Activated effector memory CD4-positive, alpha-beta T cell treated with anti-CD3 and anti-CD28 coated beads, Interleukin-2, amount 50 U/mL, for 16 hours (primary cell): ENCODE measurements at places on chromosomes 3 and 15.
A peak's percentile ranks its signal among the peaks of the same experiment; 100 is the strongest.

DNA sequence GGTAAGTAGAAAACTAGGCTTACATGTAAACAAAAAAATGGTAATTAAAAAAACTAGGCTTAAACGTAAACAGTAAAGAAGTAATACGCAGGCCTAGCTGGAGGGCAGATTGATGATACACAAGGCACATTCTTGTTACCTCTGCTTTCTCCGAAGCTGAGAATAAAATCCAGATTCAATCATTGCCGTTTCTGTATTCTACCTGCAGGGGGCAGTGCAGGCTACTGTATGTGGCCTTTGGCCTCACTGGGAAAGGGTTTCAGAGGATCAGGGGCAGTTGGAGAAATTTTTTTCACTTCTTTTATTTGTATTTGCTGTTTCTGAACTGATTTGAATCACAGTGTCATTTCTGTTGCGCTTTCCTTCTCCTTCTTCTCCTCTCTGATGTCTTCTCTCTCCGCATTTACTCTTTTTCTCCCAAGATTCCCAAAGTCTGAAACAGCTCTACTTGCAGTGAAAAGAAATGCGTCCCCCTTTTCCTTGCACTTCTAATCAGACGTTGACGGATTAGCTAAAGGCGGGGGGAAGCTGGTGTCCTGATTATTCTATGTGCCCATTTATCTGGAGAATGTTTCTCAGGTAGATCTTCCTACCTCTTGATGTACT, 67.1 kb upstream of the MCTP2 start:
- DNase-seq = peak; percentile 74

- no peak for DNase-seq
Observed at GRCh38 chr3:26590919-26591484, 31.6 kb upstream of the LRRC3B start.

DNA sequence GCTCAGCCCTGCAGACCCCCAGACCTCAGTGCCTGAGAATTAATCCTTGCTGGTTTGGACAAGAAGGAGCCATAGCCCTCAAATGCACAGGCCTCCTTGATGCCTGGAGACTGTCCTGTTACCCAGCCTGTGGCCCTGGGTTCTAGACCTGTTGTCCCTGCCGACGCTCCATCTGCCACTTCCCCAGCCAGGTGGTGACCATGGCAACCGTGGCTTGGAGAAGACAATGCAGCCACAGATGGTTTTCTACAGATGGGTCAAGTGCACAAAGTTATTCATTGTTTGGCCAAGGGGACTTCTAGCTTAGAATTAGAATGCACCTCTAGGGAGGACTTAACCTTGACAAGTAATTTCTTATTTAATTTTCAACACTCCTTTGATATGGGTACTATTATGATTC, 297.1 kb downstream of the UACA start:
- DNase-seq = peak; percentile 28

- no peak for DNase-seq
Observed at GRCh38 chr3:16067837-16068471, 106.5 kb upstream of the GALNT15 start.

- peak; percentile 39 for DNase-seq
Observed at GRCh38 chr3:194265505-194265892, 85.6 kb downstream of the CPN2 start.

DNA sequence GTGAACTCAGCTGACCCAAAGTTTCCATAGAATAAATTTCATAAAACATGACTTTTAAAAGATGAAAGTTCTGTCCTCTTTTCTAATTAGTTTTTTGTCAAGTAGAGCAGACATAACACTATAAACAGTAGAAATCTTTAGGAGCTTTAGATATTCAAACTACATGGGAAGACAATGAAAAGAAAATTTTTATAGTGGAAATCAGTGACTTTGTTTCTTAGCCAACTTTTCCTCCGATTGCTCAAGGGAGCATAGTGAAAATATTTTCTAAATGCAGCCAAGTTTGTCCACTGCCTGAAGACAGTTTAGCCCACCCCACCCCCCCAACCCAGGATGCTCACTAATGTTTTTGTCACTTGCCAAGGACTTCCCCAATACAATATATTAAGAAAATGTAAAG, 114.9 kb downstream of the PLD1 start:
- DNase-seq = no peak

DNA sequence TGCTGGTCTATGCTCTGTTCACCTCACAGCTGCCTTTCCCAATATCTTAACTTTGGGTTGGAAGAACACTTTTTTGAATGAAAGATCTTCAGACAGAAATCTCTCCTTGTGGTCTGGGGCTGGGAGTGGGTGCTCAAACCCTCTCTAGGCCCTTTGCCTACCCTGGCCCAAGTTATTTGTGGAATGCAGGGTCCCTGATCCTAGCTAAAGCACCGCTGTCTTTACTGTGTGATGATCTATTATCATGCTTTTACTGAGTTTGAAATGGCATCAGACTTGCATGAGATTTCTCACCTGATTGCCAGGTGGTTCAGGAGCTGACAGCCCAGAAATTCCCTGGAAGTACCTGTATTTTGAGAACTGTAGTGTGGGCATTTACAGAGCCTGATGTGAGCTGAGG, 412.7 kb upstream of the ONECUT1 start:
- no peak for DNase-seq

DNA sequence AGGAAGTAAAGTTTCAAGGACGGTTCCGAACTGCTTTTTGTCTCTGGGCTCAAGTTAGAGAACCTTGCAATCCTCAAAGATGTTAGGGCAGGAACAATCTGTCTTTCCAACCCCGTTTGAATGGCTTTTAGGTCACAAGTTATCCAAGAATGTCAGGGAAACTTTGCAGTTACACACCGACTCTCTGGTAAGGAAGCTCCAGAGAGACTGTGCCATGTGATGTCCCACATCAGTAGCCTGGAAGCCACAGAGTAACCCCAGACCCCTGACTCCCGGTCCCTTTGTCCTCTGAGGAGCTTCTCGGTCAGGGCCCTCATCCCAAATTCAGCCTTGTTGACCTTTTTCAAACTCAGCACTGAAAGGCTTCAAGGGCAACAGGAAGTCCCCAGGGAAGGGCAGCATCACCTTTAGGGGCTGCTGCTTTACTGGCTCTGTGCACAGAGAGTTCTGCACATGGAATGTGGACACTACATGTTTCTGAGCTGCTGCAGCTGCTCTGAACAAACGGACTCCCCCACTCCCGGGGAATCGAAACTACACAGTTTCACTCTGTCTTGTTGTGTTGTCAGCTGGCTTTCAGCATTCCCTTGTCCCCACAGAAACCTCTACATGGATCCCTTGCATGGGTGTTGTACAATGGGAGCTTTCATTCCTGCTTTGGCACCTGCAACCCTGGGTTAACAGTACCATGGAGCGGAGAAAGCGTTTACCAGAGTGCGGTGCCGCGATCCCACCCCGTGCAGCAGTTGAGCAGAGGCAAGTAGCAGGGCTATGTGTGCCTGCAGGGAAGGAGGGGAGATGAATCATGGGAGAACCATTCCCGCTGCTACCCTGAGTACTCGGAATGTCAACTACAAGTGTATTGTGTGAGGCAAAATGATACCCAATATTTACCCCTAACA, 408.2 kb upstream of the THBS1 start:
- DNase-seq = no peak

- DNase-seq = peak; percentile 61
Observed at GRCh38 chr15:78640527-78641101, 396 bp downstream of the CHRNB4 start.

DNA sequence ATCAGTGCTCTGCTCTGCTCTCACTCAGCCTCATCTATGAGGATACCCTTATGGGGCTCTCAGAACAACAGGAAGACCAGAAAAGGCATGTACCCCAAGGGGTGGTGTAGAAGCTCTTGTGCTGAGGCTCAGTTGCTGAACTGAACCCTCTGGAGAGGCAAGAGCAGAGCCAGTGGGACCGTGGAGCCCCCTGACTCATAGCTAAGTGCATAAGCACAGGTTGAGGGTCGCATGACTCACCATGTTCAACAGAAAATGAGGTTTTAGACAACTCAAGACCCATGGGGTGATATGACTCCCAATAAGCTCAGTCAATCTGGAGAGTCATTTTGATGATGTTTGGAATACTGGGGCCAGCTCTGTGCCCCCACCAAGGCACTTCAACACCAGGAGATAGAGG, 37.3 kb downstream of the CRYGS start:
- DNase-seq = no peak
